Stimulated activated CD4-positive, alpha-beta T cell treated with anti-CD3 and anti-CD28 coated beads, Interleukin-4, amount 100 ng/mL, for 48 hours (primary cell): ENCODE measurements at places on chromosomes 3 and 15.

GRCh38 chr3:152021951-152022461 is 148.6 kb downstream of the SUCNR1 start:
- peak; percentile 43 for DNase-seq

DNA sequence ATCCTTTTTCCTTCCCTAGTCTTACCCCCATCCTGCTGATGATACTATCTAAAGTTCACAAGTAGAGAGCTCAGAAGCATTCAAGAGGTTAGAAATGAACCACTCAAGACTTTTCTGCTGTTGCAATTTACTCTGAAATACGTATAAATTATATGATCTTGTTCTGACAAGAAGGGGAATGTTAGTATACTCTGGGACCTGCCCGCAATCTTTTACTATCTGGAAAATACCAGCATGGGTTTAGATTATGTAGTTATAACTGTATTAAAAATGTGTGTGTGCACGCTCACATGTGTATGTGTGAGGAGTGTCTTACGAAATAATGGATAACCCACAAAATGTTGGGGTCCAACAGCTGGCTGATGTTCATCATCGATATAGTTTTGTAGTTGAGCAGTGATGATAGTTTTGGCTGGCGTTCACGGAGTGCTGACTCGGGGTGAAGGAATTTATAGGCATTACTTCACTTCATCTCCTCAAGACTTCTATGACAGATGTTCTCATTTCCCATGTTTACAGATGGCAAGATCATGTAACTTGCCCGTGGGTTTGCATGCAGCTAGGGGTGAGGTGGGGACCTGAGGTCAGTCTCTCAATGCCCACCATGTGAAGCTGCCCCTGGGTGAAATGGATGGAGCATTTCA is 297.5 kb upstream of the LYSMD4 start:
- no peak for DNase-seq

- DNase-seq: no peak
These were observed 36.6 kb downstream of the DMXL2 start for GRCh38 chr15:51585986-51586385.

GRCh38 chr15:78668987-78669386 is 28.0 kb upstream of the CHRNB4 start:
- DNase-seq: no peak

DNA sequence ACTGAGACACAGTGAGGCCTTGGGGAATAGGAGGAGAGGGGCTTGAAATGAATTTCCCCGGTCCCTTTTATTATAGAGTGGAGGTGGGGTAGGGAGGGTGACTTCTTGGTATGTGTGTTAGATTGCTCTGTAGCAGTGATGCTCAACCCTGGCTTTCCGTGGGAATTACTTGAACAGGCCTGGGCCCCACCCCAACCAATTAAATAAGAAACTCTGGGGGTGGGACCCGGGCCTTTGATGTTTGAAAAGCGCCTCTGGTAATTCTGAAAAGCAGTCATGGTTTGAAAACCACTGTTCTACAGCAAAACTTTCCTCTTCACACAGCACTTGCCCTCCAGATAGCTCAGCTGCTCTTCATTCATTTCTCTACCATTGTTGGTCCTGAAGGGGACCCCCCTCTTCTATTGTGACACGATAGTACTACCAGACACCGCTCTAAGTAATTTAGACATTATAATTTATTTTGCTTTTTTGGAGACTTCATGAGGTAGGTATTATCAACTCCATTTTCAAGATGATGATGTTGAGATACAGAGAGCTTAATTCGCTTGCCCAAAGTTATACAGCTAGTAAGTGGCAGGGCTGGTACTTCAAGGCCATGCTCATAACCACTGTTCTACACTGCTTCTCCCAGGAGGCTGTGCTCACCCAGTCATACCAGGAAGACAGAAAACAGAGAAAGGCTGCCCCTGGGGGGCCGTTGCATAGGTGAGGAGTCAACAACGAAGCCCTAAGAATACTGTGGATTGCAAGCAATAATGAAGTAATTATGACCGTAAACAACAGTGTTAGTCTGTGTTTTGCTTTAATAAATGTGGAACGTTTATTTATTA is 176.2 kb downstream of the PEX5L start:
- DNase-seq: no peak

DNA sequence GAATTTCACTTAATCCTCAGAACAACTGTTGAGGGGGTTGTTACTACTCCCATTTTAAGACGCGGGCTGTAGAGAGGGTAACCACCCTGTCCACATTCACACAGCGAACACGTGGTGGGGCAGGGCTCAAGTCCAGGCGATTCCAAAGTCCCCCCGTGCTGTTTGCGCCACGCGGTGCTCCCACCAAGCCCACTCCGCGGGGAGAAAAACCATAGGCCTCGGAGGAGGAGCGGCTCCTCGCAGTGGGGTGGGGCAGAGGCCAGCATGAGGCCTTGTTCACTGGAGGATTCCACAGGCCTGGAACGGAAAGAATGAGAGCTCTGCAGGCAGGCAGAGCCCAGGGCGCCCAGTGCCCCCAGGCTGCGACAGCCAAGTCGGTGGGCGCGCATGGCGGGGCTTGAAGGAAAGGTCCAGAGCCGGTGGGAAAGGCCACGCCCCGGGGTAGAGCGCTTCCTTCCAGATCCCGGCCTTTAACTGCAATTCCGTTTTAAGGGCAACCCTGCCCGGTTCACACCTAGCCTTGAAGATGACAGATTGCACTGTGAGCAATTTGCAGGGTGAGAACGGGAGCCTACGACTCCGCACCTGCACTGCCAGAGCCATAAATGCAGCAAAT is 161.8 kb upstream of the TBL1XR1 start:
- no peak for DNase-seq

GRCh38 chr3:181252631-181253030 is 263.1 kb upstream of the DNAJC19 start:
- no peak for DNase-seq

- no peak for DNase-seq
These were observed 26.5 kb downstream of the ZBTB20 start for GRCh38 chr3:115120597-115120996.

GRCh38 chr3:152105446-152105845 is 163.3 kb upstream of the MBNL1 start:
- DNase-seq: no peak

DNA sequence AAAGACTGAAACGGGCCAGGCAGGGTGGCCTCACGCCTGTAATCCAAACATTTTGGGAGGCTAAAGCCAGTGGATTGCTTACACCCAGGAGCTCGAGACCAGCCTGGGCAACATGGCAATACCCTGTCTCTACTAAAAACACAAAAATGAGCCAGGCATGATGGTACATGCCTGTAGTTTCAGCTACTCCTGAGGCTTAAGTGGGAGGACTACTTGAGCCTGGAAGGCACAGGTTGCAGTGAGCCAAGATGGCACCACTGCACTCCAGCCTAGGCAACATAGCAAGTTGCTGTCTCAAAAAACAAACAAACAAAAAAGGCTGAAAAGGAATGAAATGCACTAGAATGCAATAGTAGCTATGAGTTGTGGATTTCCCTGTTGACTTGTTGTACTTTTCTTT is 94.7 kb downstream of the STAG1 start:
- no peak for DNase-seq

- DNase-seq: peak; percentile 58
These were observed 40.4 kb downstream of the BHLHE40 start for GRCh38 chr3:5019411-5020241.

DNA sequence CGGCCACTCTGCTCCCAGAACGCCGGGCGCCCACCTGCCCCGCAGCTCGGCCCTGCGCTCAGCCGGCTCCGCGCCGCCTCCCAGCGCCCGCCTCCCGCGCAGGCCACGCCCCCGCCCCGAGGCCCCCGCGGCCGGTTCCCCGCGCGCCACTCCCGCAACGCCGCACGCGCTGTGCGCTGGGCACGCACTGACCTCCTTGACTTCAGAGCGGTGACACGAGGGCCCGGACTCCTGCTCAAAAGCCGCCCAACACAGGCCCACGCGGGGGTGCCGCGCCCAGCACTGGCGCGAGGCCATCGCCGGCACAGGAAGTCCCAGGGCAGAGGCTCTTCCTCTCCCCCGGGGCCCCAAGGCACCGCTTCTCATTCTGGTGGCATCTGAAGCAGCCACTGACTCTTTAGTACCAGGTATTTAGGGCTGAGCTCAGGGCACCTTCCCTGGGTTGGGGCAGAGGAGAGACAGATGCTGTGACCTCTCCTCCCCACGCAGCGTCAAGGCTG is 12.4 kb downstream of the TNK2 start:
- peak; percentile 53 for DNase-seq

- no peak for DNase-seq
These were observed 25.0 kb downstream of the TGFBR2 start for GRCh38 chr3:30631243-30631904.

- DNase-seq: no peak
These were observed 200.8 kb upstream of the GOLGA6L4 start for GRCh38 chr15:84034578-84035398.

DNA sequence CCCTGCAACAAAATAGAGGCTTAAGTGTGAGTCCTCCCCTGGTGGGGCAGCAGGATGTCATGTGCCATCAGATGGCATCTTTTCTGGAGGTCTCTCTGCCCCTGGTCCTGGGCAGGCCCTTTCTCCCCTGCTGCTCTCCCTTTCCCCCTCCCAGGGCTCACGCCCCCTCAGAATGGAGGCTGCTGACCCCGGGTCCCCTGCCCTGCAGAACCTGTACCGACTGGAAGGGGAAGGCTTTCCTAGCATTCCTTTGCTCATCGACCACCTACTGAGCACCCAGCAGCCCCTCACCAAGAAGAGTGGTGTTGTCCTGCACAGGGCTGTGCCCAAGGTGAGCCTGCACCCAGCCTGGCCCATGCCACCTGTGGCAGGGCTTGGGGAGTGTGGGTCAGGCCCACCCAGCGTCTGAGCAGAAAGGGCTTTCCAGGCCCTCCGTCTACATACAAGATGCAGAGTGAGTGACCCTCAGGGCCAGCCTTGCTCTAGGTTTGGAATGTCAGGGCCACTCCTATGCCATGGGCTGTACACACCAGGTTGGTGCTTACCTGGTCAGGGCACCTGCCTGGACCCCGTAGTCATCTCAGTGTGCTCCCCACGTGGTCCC is 7.1 kb downstream of the FES start:
- DNase-seq: no peak

DNA sequence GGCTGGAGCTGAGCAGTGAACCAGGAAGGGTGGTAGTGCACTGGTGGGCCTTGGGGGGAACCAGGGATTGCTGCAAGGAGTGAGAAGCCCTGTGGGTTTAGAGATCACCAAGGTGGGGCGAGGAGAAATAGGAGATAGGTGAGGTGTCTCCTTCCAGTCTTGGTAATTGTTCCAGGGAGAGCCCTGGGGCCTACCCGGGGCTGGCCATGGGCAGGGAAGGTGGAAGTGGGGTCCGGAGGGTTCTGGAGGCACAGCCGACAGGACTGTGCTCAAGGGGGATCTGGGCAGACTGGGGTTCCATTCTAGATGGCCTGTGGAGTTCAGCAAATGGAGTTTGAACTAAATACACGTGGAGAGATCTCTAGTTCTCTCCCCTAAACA is 4.5 kb downstream of the CHST13 start:
- no peak for DNase-seq

DNA sequence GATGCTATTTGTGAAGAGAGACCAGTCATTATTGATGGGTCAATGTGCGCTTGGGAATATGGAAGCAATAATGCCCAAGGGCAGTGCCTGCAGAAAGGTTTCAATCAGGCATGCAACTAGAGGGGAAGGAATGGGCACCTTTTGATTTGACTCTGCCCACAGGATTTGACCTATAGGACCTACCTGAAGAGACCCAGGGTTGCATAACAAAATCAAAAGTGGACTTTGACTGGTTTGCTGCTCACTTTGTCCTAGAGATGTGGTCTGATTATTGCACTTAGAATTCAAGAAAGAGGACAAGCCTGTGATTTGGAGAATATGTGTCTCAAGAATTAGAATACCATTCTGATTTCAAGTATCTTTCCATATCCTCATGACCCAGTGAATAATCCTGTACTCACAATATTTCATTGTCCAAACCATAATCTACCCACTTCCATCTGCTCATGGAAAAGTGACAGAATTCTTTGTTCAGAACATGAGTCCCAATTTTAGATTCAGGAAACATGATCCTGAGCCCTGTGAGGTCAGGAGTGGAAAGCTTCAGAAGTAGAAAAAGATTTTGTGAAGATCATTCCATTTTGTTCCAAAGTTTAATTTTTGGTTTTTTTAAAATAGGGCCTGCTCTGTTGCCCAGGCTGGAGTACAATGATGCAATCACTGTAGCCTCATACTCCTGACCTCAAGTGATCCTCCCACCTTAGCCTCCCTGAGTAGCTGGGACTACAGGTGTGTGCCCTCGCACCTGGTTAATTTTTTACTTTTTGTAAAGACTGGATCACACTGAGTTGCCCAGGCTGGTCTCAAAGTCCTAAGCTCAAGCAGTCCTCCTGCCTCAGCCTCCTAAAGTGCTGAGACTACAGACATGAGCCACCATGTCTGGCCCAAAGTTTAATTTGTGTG is 151.3 kb upstream of the NR2E3 start:
- no peak for DNase-seq

DNA sequence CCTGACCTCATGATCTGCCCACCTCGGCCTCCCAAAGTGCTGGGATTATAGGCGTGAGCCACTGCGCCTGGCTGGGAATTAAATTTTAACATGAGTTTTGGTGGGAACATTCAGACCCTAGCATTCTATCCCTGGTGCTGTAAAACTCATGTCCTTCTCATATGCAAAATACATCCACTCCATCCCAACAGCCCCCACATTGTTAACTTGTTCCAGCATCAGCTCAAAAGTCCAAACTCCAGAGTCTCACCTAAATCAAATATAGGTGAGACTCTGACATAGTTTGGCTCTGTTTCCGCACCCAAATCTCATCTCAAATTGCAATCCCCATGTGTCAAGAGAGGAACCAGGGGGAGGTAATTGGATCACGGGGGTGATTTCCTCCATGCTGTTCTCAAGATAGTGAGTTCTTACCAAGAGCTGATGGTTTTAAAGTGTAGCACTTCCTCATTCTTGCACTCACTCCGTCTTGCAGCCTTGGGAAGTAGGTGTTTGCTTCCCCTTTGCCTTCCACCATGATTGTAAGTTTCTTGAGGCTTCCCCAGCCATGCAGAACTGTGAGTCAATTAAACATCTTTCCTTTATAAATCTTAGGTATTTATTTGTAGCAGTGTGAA is 96.2 kb upstream of the PLCL2 start:
- DNase-seq: no peak

DNA sequence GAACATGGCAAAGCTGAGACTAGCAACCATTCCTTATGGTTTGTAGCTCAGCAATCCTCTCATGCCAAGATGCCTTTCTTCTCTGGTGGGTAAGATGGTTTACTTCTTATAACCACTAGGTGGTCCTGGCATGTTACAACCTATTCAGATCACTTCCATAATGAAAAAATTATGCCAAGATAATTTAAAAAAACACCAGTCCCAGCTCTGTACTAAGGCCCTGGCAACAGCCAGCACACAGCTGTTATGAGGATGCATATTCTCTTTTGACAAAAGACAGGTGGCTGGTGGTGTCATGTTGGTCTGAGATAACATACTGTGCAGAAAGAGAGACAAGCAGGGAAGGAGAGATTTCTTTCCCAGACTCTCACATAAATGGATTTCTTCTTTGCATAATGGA is 65.7 kb upstream of the FRMD4B start:
- DNase-seq: no peak

GRCh38 chr3:3240986-3241385 is 61.5 kb upstream of the CRBN start:
- no peak for DNase-seq

- no peak for DNase-seq
These were observed 7.3 kb upstream of the TM6SF1 start for GRCh38 chr15:83100097-83100646.

- DNase-seq: no peak
These were observed 6.9 kb downstream of the ACAD11 start for GRCh38 chr3:132652640-132653270.
